NCI-H1417 treated with DMSO at 0.1 percent for 48 hours (cell line): ENCODE measurements at places on chromosomes 3 and 15.

DNA sequence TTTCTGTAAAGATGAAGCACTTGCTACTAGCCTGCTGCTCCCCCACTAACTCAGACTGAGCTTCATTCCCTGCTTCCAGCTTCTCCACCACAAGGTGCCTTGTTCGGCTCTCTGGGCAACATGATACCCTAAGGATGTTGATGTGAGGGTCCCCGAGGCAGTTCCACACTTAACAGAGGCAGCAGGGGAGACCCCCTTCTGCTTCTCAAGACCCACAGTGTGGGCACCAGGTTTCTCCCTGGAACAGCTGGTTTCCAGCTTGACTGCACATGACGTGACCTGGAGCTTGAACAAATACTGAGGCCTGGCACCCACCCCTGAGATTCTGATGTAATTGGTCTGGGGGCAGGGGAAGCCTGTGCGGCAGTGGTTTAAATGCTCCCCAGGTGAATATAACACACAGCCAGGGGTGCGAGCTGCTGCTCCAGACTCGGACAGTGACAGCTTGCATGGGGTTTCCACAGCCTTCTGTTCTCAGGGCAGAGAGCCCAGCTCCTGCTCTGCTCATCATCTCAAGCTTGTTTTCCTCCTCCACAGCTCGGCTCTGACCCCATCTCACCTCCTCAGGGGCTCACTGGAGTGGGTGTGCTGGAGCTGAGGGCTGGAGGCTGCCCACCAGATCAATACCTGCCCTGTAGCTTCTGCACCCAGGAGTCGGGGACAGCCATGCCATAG is 95.0 kb upstream of the HACD2 start:
- DNase-seq, result no peak

DNA sequence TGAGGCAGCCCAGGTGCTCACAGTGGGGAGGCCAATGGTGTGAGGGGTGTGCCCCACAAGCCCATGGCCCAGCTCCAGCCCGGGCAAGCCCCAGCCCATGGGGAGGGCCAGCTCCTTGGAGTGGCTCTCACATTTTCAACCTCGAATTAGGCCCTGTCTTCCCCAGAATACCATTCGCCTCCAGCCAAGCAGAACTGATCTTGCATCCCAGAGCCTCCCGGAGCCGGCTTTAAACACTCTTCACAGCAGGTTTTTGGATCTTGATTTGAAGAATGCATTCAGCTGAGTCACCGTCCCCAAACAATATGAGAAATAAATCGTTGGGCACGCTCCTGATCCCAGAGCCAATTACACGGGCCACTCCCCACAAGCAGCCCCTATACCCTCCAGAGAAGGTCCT is 23.7 kb downstream of the TPRA1 start:
- no peak for DNase-seq

DNA sequence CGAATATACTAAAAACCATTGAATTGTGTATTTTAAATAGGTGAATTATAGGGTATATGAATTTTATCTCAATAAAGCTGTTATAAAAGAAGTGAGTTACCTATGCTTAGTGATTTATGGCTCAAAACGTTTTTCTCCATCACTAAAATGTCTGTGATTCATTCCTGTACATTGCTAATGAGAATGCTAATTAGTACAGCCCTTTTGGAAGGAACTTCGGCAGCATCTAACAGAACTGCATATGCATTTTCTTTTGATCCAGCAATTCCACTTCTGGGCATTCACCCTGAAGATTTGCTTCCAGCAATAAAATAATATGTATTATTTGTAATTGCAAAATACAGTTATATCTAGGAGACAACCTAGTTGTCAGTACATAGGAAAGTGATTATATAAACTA is 53.6 kb downstream of the TCF12 start:
- DNase-seq, result no peak

DNA sequence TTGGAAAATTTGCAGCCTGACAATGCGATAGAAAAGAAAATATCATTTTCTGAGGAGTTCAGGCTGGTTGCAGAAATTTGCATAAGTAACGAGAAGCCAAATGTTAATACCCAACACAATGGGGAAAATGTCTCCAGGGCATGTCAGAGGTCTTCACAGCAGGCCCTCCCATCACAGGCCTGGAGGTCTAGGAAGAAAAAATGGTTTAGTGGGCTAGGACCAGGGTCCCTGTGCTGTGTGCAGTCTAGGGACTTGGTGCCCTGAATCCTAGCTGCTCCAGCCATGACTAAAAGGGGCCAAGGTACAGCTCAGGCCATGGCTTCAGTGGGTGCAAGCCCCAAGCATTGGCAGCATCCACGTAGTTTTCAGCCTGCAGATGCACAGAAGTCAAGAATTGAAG is 14.5 kb upstream of the AP4E1 start:
- DNase-seq, result no peak

- no peak for DNase-seq
Measured at GRCh38 chr15:59797756-59798604, 108.9 kb upstream of the BNIP2 start.

GRCh38 chr3:8576841-8577571 is 67.6 kb downstream of the SSUH2 start:
- DNase-seq, result no peak

DNA sequence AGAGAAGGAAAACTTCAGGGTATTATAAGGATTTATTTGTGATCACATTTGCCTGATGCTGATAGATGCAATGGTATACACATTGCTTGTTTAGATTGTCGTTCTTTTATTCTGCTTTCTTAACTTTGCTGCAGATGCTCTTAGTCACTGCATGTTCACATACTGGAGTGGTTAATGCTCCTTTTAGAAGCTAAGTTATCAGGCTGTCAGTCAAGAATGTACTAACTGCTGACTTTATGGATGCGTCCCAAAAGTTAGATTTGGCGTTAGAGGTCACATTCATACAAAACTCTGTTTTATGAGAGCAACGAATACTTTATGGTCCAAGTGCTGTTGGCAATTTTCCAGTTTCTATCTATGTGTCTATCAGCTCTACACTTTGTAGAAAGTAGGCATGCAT is 160.7 kb downstream of the BBX start:
- no peak for DNase-seq

GRCh38 chr15:58453931-58454793 is 22.4 kb downstream of the LIPC start:
- no peak for DNase-seq
